ENCODE measurements at places on chromosomes 7 and 10.

DNA sequence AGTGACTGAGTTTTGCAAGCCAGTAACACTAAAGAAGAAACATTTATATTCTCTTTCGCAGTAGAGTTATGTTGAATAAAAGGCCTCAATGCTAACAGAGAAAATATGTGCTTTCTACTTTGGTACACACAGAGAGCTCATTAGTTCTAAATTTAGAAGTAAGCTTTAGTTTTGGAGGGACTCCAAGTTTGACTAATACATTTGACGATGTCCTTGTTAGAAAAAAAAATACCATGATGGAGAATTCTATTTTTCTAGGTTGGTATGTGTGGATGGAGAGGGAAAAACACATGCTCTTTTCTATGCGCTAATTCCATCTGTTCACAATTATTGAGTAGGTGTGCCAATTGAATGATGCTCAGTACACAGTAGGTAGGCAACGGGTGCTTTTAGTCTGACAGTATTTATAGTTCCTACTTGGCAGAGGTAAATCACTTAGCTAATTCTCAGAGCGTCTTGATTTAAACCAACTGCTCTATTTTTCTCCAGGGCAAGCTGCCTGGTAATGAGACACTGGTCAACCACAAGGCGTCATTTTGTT is 327.2 kb upstream of the AKR1E2 start:
- DNase-seq = peak; percentile 25

DNA sequence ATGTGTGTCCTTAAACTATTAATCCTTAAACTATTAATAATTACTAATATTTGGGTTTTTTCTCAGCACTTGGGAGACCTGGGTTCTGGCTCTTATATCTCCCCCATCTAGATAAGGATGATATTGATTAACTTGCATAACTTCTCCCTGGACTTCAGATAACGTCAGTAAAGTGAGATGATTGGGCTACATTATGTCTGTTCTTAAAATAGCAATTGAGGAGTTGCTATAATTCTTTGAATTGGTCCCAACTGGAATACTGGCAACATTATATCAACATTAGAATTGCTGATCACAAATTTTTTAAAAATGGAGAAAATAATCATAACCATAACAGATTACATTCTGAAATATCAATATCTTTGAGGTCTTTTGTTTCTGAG is 1.9 kb downstream of the APBB1IP start:
- no peak for DNase-seq

- DNase-seq = peak; percentile 72
Measured at GRCh38 chr10:34492081-34492480, 323.0 kb downstream of the PARD3 start.

DNA sequence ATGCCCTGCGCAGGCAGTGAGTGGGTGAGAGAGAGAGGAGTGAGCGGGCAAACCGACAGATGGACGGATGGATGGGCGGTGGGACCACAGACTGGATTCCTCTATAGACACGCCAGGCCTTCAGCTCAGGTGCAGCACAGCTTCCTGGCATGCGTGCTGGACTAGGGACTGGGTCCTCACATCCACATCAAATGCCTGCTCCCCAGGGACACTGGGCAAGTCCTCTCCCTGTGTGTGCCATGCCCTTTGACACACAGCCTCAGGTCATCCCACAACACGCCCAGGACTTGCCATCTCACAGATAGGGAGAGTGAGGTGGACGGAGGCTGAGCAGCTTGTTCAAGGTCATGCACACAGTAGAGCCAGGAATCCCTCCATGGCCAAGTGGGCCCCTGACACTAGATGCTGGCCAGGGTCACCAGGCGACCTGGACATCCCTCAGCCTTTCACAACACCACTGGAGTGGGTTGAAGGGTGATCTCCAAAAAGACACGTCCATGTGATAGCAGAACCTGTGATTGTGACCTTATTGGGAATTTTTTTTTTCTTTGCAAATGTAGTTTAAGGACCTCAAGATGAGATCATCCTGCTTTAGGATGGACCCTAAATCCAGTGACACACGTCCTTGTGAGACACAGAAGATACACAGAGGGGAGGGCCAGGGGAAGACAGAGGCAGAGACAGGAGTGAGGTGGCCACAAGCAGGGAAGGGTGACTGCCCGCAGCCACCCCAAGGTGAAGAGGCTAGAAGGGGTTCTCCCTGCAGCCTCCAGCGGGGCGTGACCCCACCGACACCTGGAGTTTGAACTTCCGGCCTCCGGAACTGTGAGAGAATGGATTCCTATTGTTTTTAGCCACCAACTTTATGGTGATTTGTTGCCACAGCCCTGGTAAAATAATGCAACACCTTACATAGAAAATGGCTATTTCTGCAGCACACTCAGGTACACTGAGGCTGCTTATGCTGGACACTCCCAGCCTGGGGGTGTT is 155.0 kb upstream of the CHST15 start:
- DNase-seq = no peak

GRCh38 chr7:122438006-122438405 is 133.5 kb upstream of the FEZF1 start:
- peak; percentile 78 for DNase-seq

DNA sequence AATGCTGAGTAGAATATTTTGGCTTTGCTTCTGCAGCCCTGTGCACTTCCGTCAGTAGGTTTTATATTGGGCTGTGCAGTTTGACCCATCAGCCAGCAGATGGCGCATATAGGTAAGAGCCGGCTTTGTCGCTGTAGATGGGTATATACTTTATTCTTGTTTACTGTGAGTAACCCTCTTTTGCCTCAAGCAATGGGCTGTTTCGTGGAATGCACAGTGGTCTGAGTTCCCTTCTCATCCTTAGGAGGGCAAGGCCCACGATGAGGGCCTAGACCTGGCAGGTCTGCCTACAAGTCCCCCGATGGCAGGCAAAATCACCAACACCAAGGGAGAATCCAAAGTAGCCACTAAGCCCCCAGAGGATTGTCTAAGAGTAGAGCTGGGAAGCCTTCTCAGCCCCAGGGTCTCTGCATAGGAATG is 1002.9 kb upstream of the KCND2 start:
- DNase-seq = peak; percentile 75
